Activated CD4-positive, alpha-beta T cell treated with anti-CD3 and anti-CD28 coated beads for 36 hours (primary cell): ENCODE measurements at places on chromosomes 7 and 10.

DNA sequence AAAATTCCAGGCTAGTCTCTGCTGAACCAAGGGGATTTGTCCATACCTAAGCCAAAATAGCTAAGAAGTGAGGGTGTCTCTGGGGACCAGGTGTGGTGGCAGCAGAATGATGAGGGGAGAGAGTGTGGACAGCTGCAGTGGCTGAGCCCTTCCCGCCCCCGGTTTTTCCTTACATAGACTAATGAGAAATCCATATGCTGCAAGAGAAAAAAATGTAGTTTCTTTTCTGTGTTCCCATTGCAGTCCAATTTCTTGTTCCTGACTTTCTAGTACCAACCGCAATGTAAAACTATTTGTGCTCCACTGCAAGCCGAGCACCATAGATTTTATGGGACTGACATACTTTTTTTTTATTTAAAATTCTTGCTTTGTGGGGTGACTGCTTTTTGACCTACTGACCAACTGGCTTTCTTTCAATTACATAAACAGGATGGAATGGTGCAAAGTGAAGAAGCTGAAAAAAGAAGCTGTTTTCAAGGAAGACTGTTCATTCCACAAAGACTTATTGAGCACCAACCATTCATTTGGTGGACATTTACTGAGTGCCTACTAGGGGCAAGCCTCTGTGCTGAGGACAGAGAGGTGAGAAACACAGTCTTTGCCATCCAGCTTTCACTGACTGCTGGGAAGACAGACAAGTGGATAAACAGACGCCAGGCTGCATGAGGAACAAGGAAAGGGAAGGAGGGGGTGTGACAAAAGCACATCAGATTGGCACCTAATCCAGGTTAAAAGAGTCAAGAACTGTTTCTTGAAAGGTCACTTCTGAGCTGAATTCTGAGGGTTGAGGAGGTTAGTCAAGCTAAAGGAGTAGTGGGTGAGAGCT lies 9.8 kb downstream of the CEP41 start:
- DNase-seq: no peak

GRCh38 chr10:124512600-124512999 lies 51.0 kb downstream of the LHPP start:
- no peak for DNase-seq

GRCh38 chr7:134618756-134619530 lies 27.7 kb upstream of the BPGM start:
- DNase-seq: no peak

DNA sequence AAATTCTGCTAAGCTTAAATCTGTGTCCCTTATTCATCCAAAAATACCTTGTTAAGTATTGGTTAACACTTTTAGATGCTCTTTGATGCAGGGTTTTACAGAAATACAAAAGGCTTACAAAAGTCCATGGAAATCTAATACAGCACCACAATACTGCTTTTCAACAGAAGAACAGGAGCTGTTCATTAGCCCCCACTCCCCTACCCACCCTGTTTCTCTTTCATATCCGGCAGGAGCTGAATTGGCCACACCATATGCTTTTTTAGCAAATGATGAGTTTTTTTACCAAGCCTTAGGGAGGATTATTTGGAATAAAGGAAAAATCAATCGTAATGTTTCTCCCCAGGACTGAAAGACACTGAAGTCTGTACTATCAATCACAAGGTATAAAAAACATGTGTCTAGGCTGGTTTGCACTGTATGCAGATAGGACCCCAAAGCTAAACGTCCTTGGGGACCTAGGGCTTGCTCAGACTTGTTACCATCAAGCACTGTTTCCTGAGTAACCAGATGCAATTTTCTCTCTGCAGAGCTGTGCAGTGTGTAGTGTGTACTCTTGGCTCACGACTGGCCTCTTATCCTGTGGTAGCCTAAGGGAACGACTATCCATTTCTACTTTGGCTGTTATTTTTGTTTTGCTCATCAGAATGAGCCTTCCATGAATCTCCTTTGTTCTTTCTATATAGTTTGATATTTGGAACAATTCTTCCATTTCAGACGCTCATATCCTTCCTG lies 143.3 kb upstream of the LRGUK start:
- no peak for DNase-seq

- DNase-seq: no peak
These were observed 1599.9 kb upstream of the LRRTM3 start for GRCh38 chr10:65325913-65326312.

DNA sequence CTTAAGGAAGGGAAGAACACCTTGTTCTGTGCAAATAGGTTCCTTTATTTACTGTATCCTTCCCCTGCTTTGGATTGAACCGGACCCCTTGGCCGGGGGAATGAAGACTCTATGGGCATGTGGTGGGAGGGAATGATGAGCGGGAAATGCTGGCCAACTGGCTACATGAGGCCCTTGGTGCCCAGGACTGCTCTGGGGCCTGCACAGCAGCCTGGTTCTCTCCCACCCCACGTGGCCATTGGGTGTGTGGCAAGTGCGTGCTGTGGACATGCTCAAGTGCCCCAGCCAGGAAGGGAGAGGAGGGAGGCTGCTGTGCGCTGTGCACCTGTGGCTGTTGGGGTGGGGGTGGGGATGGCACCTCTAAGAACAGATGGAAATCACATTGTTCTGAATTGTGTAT lies 917.0 kb upstream of the GHITM start:
- no peak for DNase-seq

DNA sequence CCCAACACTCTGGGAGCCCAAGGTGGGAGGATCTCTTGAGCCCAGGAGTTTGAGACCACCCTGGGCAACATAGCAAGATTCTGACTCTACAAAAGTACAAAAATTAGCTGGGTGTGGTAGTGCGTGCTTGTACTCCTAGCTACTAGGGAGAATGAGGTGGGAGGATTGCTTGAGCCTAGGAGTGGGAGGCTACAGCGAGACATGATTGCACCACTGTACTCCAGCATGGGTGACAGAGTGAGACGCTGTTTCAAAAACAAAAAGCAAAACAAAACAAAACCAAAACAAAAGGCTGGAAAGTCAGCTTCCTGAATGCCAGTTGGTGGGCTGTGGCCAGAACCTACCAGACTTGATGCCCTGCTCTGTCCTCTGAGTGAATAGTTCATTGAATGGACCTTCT lies 242.8 kb downstream of the PHTF2 start:
- no peak for DNase-seq

DNA sequence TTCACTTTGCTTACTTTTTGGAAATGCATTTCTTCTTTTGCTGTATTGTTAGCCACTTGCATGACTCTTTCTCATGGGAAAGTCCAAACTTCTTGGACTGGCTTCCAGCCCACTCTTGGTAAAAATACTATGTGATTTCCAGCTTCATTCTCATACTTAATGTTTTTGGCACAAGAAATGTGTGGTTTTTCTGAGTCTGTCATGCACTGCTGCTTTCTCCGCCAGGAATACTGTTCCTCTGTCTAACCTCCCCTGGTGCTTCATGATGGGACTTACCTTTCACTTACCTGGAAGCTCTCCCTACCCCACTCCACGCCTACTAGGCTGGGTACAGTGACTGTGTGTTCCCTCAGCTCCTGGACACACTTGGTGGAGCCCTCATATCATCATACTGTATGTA lies 18.7 kb downstream of the MGAM2 start:
- DNase-seq: no peak

- DNase-seq: no peak
These were observed 35.7 kb downstream of the PRKG1 start for GRCh38 chr10:51109801-51110533.

DNA sequence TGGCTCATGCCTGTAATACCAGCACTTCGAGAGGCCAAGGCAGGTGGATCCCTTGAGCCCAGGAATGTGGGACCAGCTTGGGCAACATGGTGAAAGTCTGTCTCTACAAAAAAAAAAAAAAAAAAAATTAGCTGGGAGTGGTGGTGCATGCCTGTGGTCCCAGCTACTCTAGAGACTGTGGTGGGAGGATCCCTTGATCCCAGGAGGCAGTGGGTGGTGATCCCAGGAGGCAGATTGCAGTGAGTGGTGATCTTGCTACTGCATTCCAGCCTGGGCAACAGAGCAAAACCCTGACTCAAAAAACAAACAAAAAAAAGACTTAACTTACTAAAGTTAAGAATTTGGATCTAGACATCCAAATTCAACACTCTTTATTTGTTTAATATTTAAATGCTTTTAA lies 10.2 kb upstream of the ADO start:
- no peak for DNase-seq

- DNase-seq: no peak
These were observed 98.3 kb downstream of the MKI67 start for GRCh38 chr10:128027822-128028507.

GRCh38 chr10:113415246-113415645 lies 137.6 kb upstream of the HABP2 start:
- no peak for DNase-seq

DNA sequence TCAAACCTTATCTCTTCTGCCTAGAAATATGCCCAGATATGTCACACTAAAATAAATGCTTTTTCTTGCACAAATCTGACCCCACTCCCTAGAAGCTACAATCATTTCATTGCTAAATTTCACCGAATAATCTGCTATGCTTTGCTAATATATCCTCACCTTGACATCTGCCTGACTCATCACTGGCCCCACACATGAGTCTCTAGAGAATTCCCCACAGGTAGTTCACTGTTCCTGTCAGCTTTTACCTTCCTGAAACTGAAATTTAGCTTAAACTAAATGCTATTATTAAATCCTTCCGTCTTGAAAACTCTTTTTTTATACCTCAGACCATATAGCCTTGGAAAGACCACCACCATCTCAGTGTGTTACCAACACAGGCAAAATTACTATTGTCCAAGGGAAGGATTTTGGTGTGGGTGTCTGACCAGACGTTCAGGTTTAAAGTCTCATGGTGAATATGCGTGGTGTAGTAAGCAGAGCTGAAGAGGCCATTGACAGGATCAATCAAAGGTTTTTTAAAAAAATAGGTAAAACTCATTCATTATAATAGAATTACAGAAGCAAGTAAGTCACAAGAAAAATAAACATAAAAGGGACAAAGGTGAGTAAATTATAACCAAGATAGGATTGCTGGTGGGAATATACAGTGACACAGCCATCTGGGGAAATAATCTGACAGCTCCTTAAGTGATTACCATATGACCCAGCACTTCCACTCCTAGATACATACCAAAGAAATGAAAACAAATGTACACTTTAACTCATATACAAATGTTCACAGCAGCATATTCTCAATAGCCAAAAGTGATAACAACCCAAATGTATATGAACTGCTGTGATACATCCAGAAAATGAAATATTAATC lies 173.5 kb downstream of the KMT2E start:
- no peak for DNase-seq

GRCh38 chr10:24091256-24091655 lies 117.7 kb upstream of the KIAA1217 start:
- DNase-seq: no peak

- DNase-seq: no peak
These were observed 5.3 kb downstream of the CDH23 start for GRCh38 chr10:71402005-71402404.

GRCh38 chr10:61836888-61837754 lies 64.4 kb upstream of the ARID5B start:
- no peak for DNase-seq

DNA sequence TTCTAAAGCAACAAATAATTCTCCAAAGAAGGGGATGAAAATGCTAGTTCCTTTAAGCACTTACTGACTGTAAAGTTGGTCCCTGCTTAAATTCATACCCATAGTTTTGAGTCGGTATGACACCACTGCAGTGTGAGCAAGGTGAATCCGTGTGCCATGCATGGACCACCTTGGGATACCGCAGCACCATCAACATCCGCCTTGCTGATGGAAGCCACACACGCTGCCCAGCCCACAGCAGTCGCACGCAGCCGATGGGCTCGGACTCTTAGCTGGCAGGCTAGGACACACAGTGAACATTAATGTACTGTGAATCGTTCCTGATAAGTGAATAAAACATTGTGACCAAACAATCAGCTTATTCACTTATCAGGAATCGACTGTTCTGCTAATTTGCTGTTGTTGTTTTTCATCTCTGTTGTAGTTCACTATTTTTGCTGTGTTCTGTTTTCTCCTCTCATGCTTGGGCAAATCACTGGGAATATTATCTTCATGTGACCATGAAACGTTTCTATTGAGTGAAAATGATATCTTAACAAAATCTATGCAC lies 275.5 kb downstream of the USP6NL start:
- DNase-seq: no peak
